Cortex of kidney (tissue), 1 donor: ENCODE measurements at places on chromosomes 12 and 14.

DNA sequence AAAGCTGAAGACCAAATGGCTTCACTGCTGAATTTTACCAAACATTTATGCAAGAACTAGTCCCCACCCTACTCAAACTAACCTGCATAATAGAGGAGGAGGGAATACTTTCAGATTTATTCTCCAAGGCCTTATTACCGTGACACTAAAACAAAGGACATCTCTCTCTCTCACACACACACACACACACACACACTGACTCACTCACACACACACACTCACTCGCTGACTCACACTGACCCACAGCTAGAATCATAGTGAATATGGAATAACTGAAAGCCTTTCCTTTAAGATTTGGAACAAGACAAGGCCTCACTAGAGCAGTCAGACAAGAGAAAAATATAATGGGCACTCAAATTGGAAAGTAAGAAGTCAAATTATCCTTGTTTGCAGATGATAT lies 1014.1 kb downstream of the TMTC2 start:
- DNase-seq, result no peak

DNA sequence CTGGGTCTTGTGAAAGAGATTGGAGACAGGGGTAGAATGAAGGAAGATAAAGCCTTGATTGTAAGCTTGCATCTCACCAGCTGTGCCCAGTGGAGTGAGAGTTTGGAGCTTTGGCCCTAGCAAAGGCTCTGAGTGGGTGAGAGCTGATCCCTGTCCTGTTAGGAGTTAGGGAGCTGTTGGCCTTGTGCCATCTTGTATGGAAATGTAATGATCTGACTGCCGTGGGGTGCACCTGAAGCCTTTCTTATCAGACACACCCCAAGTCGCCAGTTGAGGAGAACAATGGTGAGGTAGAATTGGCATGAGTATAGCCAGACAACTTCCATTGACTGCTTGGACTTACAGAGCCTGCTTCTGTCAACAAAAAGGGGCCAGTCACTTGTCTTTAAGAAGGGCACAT lies 130.1 kb downstream of the PRKCH start:
- no peak for DNase-seq

DNA sequence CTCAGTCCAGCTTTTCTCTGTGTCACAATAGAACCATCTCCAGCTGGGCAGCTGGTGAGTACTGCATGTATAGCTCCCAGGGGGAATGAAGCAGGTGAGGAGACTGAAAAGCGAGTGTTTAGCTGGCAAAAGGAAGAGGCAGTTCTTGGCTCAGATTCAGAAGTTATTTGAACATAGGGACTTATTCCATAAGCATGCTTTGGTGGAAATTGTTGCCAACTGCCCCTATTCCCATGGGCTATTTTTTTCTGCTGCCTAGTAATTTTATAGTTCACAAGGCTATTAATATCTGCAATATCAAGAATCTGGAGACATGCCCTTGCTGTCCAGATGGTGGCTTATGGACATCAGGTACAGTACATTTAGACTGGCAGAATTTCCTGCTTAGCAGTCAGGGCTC lies 1112.7 kb downstream of the LRFN5 start:
- no peak for DNase-seq

DNA sequence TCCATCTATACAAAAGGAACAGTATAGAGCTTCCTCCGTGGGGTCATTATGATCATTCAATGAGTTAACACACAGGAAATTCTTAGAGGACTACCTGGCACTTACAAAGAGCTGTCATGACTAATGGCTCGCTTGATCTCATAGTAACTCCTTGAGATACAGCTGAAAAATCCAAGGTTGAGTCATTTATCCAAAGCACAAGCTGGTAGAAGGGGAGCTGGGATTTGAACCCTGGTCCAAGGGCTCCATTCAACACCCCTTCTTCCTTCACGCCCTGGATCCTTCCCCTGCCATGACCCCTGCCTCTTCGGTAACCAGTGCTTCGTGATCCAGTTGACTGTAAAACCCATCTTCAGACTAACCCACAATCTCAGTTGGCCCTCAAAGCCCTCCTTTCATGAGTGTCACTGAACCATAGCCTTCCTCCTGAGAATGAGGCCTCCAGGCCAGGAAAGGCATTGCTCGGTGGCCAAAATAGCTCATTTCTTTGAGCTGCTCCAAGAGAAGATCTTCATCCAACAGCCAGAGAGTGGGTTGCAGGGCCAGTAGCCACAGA lies 7.8 kb downstream of the ZFP36L1 start:
- no peak for DNase-seq

- DNase-seq, result no peak
These were observed 96.2 kb upstream of the CPM start for GRCh38 chr12:69028941-69029729.
